Activated CD4-positive, alpha-beta memory T cell treated with anti-CD3 and anti-CD28 coated beads, Interleukin-2, amount 10 ng/mL, durations not matched to agents 7 days and 5 days (primary cell): ENCODE measurements at places on chromosomes 1 and 21.

GRCh38 chr1:186864296-186864695 is 35.5 kb downstream of the PLA2G4A start:
- peaks cover 3% of the 10 kb centered on the region for H3K4me1 ChIP-seq
- H3K36me3 ChIP-seq: no peaks in the 10 kb centered on the region
- H3K4me3 ChIP-seq: no peak overlapping the region
- no peak for DNase-seq

DNA sequence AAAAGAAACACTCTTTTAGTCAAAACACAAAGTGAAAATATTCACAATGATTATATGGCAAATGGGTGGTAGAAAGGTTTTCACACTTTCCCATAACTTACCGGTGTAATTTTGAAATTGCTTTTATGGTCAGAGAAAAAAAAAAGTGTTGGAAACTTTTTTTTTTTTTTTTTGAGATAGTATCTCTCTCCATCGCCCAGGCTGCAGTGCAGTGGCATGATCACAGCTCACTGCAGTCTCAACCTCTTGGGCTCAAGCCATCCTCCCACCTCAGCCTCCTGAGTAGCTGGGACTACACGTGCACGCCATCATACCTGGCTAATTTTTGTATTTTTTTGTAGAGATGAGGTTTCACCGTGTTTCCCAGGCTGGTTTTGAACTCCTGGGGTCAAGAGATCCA is 3.3 kb downstream of the IFNGR2 start:
- H3K27me3 ChIP-seq: peaks cover 45% of the 10 kb centered on the region
- no peak overlapping the region for H3K27ac ChIP-seq
- H3K36me3 ChIP-seq: no peaks in the 10 kb centered on the region
- DNase-seq: no peak
- H3K4me3 ChIP-seq: no peak overlapping the region

DNA sequence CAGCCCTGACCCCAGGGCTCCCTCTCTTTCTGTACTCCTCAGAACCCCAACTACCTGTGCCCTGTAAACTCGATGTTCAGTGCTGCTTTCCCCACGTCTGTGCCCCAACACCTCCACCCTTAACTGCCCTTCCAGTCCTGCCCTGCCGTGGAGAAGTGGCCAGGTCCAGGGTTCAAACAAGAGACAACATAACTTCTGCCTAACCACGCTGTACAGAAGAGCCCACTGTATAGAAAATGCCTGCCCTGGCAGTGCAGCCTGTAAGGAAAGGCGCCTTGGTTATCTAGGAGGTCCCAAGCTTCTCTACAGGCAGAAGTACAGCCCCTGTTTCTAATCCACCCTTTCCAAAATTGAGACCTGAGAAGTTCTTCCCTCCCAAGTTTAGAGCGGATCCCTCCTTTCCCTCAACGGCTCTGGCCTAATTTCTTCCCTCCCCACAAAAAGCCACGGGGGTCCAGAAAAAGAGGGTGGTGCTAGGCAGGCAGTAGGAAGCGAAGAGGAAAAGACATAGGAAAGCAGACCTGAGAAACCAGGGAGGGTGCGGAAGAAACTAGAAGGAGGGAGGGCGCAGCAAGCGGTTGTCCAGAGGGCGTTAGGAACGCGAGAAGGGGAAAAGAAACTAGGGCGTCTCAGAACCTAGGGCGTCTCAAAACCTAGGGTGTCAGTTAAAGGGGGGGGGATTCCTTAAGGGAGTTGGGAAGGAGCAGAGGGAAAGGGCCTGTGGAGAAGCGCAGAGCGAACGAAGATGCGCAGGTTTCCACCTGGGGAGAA is 3.2 kb downstream of the DMRTA2 start:
- peaks cover 49% of the 10 kb centered on the region for H3K4me1 ChIP-seq
- H3K4me3 ChIP-seq: peak overlapping the region; percentile 21
- no peak for DNase-seq
- peaks cover 24% of the 10 kb centered on the region for H3K36me3 ChIP-seq

DNA sequence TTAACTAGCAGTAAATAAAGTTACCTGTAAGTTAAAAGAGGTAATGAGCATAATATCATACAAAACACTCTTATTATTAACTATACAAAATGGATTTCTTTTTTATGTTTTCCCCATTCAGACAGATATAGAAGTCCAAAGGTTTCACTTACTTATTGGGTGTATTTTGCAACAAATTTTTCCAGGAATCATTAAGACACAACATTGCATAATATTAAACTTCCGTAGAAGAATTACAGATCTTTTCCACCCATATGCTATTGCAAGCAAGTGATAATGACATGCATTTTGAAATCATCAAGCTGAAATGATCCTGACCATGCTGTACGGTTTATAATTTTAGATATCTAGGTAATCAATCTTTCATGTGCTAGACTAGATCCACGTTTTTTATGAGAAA is 957.0 kb downstream of the NCAM2 start:
- no peak for DNase-seq
- no peaks in the 10 kb centered on the region for H3K27me3 ChIP-seq
- no peaks in the 10 kb centered on the region for H3K36me3 ChIP-seq
- no peak overlapping the region for H3K27ac ChIP-seq

DNA sequence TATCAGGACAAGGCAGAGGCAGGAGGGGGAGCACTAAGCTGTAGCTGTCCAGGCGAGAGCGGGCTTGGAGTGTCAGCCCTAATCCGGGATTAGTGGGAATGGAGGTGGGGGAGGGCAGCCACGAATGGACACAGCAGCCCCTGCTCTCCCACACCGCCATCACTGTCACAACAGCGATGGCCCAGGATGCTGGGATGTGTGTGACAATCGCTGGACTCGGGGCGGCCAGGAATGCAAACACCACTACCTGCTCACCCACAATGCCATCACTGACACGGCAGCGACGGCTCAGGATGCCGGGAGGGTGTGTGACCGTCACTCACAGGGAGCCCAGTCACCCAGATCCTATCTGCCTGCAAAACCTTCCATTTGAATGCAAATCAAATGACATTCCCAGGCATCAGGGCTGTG is 2.9 kb downstream of the C2CD2 start:
- H3K4me3 ChIP-seq: no peak overlapping the region
- H3K4me1 ChIP-seq: peaks cover 6% of the 10 kb centered on the region
- no peak for DNase-seq
- H3K36me3 ChIP-seq: no peaks in the 10 kb centered on the region
- H3K27ac ChIP-seq: no peak overlapping the region

DNA sequence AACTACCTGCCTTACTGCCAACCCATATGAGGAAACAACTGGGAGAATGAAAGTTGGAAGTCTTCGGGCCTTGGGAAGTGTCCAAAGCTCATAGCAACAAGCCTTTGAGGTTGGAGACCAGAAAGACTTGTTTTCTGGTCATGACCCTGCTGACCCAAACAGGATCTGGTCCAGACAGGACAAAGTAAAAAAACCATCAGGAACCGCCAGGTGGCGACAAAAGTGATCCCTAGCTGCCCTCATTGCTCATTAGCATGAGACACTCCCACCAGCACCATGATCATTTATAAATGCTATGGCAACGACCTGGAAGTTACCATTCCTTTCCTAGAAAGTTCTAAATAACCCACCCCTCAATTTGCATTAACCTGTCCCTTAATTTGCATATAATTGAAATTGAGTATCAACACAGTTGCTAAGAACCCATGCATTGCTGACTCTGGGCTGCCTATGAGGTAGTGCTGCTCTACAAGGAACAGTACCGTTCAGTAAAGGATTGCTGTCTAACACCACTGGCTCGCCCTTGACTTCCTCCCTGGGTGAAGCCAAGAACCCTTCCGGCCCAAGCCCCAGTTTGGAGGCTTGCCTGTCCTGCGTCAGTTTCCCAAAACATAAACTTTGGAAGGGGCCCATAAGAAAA is 89.0 kb downstream of the URB2 start:
- H3K4me1 ChIP-seq: no peaks in the 10 kb centered on the region
- H3K27ac ChIP-seq: no peak overlapping the region
- no peak overlapping the region for H3K4me3 ChIP-seq

DNA sequence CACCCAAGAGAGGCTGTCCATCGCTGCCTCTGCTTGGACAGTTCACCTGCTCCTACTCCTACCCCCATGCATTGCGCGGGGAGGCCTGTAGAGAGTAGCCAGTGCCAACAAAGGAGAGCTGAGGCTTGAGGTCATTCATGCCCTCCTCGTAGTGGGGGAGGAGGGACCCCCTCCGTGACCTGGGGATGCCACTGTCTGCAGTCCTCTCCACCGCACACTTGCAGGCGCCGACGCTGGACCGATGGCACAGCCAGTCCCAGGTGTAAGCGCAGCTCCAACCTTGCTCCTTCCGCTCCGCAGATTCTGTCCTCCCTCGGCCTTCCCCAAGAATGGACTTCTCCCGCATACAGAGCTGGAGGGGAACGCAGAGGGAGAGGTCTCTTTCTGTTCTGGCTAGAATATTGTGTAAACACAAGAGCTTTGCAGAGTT is 672 bp upstream of the PHLDA3 start:
- peaks cover 41% of the 10 kb centered on the region for H3K27me3 ChIP-seq
- DNase-seq: no peak
- peak overlapping the region; percentile 77 for H3K4me3 ChIP-seq
- peaks cover 21% of the 10 kb centered on the region for H3K4me1 ChIP-seq
- peaks cover 8% of the 10 kb centered on the region for H3K36me3 ChIP-seq
- no peak overlapping the region for H3K27ac ChIP-seq
